Cortex of kidney (tissue), 1 donor: ENCODE measurements at places on chromosomes 5 and 9.

GRCh38 chr9:125774106-125774505 lies 26.9 kb downstream of the PBX3 start:
- no peak for DNase-seq

- DNase-seq: no peak
Measured at GRCh38 chr9:110330484-110331105, 7.1 kb downstream of the TXNDC8 start.

GRCh38 chr5:93054424-93055163 lies 526.4 kb downstream of the NR2F1-AS1 start:
- DNase-seq: no peak

GRCh38 chr5:85647349-85648127 lies 970.2 kb upstream of the COX7C start:
- no peak for DNase-seq

DNA sequence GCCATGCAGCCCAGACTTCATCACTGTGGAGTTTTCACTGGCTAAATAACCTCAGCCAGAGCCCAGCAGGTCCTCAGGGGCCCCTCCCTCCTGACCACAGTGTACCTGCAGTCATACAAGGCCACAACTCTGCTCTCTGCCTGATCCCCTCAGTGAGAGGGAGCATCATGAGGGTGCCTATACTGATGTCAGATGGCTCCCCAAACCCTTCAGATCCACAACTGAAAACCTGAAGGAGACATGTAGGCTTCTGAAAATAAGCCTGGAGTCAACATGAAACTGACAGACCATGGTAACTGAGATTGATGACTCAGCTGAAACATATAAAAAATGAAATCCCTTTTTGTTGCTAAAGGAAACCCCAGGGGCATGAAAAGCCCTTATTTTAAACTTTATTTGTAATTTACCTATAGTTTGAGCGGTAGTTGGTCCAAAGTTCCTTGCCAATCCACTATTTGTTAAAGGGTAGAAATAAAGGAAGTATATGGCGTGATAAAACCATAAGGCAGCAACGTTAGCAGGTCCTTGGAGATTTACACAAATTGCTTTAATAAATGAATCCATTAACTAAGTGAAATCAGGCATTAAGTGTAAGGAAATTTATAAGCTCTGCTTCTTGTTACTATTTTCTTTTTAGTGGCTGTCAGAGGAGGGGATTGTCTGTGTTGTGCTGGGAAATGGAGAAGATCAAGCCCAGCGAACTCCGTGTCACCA lies 68.3 kb downstream of the FGF1 start:
- DNase-seq: no peak

GRCh38 chr5:80934751-80935150 lies 25.4 kb upstream of the RASGRF2 start:
- no peak for DNase-seq

DNA sequence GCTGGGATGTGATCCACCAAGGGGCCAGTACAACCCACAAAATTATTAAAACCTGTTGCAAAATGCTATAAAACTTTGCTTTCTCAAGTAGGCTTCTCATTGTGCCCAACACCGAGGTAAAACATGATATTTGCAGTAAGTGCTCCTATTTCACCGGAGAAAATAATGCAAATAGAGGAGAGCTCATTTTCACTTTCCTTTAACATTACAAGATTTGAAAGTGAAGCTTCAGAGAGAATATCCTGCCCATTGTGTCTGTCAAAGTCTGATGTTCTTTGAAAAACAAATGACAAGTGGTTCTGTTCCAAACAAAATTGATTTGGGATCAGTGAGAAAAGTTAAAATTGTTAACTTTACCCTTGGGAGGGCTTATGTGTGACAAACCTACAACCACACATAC lies 287.1 kb downstream of the KCNN2 start:
- DNase-seq: no peak

DNA sequence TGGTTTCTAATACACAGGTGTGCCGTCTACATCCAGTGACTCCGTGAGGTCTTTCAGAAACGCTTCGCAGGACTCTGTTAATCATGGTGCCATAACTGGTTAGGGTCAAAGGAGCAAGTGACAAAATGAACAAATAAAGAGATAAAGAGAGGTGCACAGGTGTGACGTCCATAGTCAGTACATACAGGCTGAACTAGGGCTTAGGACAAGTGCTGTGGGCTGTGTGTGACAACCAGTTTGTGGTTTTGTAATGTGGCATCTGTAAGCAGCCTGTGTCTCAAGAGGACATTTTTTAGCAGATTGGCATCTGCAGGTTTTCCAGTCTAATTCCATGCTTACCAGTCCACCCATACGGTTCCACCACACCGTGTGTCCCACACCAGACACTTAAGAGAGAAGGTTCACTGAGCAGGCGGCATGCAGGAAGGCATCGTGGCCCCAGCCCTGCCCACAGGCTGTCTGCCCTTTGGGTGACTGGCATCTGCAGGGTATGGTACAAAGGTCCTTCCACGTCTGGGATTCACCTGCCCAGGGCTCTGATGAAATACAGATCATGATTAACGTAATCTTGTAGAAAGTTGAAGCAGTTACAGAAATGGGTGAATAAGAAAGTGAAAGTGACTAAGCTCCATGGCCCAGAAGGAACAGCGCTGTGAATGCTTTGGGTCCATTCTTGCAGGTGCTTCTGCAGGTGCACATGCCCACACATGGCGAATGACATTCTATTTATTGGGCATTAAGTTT lies 26.9 kb downstream of the SRD5A1 start:
- no peak for DNase-seq

- DNase-seq: no peak
Measured at GRCh38 chr5:149654231-149654630, 72.9 kb downstream of the ARHGEF37 start.

- no peak for DNase-seq
Measured at GRCh38 chr5:171524466-171524865, 105.0 kb downstream of the FGF18 start.

DNA sequence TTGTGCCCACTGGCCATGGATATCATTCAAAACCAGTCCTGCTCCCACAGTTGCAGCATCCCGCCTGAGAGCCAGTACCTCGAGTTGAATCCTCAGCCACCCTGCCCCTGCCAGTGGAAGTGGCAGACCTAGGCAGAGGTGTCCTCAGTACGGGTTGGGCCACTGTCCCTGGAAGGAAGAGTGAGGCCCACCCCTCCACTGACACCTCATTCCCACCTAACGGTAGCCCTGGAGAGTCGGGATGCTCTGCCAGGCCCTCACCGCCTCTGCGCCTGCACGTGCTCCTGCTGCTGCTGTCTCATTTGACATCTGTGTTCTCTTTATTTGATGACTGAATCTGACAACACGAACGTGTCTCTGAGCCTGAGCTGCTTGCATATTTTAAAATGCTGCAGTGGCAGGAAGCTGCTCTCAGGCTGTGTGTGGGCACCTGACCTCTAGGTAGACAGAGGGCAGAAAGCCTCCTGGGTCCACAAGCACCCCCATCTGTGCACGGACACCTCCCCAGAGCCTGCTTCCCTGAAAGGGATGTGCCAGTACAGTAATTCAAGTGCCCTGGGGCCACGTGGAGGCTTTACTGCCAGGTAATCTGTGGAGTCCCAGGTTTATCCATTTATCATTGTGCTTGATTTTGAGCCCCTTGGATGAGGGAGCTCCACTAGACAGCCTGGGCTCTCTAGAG lies 194.7 kb downstream of the CACNA1B start:
- no peak for DNase-seq

DNA sequence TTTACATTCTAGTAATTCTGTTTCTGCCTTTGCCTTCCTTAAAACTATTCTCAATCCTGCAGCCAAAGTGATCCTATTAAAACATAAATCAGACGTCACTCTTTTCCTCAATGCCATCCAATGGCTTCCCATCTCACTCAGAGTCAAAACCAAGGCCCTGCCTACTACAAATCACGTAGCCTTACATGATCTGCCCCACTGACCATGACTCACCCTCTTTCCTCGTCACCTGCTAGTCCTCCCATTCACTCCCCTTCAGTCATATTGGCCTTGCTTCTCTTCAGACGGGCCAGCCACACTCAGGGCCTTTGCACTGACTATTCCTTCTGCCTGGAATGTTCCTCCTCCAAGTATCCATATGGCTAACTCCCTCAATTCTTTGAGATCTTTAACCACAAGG lies 39.0 kb upstream of the DMXL1 start:
- no peak for DNase-seq

DNA sequence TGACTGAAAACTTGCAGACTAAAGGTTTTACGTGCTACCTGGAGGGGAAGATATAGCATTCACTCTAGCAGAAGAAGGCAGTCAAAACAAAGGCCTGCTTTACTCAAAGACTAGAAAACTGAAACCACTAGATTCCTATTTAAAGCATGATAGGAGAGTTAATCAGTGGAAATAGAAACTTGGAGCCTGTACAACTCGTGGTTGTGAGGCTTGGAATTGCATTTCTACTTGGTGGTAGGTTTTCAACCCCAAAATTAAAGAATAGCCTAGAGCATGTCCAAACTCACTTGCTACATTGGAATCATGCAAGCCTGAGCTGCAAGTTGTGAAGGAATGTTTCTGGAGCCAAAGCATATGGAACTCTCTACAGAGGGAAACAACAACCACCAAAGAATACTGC lies 1526.4 kb upstream of the NUDT12 start:
- DNase-seq: no peak

DNA sequence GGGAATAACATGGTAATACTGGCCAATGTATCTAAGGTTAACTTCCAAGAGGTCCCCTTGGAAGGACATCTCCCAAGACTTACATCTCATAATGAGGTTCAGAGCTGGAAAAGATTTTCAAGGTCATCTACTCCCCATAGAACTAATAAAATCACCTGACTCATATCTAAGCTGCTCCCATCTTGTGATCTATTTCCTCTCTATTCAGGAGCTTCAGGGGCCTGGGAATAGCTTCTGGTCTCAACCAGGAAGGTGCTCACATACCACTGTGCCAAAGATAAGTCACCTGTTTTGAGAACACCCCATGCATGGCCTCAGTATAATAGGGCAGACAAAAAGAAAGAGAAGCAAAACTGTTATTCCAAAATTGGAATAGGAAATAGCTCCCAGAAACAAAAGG lies 74.2 kb downstream of the OXCT1 start:
- DNase-seq: no peak

- no peak for DNase-seq
Measured at GRCh38 chr5:176400382-176401156, 12.0 kb downstream of the HIGD2A start.

GRCh38 chr5:158560170-158560569 lies 539.5 kb downstream of the EBF1 start:
- DNase-seq: no peak

DNA sequence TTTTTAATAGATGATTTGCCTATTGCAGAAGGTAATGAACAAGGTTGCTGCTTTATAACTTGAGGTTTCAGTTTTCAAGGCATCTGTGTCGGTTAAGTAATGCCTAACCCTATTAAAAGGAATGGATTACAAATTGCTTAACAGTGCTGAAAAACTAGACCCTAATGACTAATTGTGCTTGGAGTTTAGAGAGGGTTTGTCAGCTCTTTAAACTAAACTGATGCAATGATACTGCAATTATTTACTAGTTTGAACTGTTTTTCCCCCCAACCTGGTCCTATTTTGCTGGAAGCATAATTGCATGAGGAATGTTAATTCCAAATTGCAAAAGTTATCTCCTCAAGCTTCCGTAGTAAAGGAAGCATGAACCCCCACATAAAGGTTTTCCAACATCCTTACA lies 39.3 kb upstream of the TLX3 start:
- no peak for DNase-seq

- no peak for DNase-seq
Measured at GRCh38 chr9:104780796-104781395, 17.0 kb downstream of the NIPSNAP3B start.

- DNase-seq: no peak
Measured at GRCh38 chr5:141906517-141906916, 17.2 kb upstream of the DELE1 start.

DNA sequence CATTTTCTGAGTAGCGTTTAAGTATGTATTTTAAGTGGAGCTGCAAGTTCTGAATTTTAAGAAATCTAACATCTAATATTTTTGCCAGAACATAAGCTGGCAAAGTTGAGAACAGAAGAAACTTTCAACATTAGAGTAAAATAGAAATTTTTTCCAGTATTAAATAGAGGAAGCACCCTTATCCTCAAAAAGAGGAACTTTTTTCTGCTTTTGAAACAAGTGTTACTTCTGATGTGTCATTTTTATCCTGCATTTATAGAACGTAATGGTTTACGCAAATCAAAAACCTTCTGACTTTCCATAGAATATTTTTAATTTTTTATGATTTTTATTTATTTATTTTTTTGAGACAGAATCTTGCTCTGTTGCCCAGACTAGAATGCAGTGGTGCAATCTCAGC lies 21.8 kb downstream of the ZBED3 start:
- no peak for DNase-seq

DNA sequence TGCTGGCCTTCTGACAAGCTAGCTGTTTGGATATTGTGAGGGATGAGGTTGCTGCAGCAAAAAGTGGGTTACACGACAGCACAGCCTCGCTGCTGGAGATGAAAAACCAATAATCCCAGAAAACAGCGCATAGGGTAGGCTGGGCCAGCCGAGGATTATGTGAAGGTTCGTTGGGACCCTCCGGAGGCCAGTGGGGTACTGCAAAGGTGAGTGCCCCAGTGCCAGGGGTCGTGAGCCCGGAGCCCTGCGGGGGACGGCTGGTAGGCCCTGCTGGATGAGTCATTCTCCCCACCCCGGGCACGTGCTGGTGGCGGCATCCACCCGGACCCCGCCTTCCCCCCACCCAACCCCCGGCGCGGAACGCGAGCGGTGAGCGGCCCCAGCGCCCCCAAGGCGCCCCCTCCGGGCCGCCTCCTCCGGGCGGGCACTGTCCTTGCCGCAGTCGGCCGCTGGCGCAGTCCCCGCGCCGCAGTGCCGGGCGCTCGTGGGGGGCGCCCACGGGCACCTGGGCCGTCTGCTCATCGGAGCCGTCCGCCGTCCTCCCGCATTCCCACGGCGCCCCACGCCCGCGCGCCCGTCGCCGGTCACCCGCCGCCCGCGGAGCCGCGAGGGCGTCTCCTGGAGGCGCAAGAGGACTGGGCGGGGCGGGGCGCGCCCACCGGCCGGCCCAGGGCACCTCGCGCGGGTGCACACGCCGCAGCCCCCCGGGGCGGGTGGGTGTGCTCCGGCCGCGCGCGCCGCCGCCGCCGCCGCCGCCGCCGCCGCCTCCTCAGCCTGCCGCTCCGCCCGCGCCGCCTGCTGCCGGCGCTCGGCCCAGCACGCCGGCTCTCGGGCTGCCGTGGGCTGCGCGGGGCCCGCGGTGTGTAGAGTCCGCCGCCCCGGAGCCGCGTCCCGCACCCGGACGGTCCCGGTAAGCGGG lies at the start of gene PHF24:
TSS of gene PHF24 (plus strand) at position 794 of the 919 bp plus-strand sequence. CDS start 13,014 bp downstream, outside the sequence.
- DNase-seq: no peak

GRCh38 chr9:22986556-22986955 lies 539.9 kb downstream of the DMRTA1 start:
- no peak for DNase-seq

GRCh38 chr9:129714511-129715061 lies 38.3 kb downstream of the PTGES start:
- DNase-seq: no peak

- no peak for DNase-seq
Measured at GRCh38 chr5:134215757-134216156, 10.1 kb downstream of the PPP2CA start.

GRCh38 chr9:127295005-127295404 lies 30.4 kb downstream of the GARNL3 start:
- no peak for DNase-seq
